Jurkat, Clone E6-1 (cell line): ENCODE measurements at places on chromosomes 7 and 10.

GRCh38 chr7:140517546-140518369 lies 38.5 kb upstream of the MKRN1 start:
- peak; percentile 66 for DNase-seq

DNA sequence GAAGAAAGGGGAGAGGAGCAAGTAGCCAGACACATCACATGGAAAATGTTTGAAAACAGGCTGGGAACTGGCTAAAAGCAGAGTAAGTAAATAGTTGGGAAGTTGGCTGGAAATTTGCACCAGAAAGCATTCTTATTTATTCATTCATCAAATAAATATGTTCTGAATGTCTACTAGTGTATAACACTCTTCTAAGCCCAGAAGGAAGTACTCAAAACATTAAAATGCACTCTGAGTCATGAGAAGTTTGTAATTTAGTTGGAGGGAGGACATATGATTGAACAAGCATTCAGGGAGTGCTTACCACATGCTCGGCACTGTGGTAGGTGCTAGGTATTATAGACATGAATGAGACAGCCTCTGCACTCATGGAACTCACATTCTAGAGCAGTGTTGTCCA lies 37.0 kb upstream of the CNNM1 start:
- DNase-seq, result no peak

- DNase-seq, result no peak
These were observed 30.5 kb upstream of the MCU start for GRCh38 chr10:72661431-72661830.

GRCh38 chr10:101646364-101646763 lies 48.6 kb downstream of the FBXW4 start:
- no peak for DNase-seq

- DNase-seq, result peak; percentile 62
These were observed 32.3 kb upstream of the PRKCQ start for GRCh38 chr10:6612371-6612770.

GRCh38 chr10:89047397-89047796 lies 56.8 kb downstream of the FAS start:
- no peak for DNase-seq

DNA sequence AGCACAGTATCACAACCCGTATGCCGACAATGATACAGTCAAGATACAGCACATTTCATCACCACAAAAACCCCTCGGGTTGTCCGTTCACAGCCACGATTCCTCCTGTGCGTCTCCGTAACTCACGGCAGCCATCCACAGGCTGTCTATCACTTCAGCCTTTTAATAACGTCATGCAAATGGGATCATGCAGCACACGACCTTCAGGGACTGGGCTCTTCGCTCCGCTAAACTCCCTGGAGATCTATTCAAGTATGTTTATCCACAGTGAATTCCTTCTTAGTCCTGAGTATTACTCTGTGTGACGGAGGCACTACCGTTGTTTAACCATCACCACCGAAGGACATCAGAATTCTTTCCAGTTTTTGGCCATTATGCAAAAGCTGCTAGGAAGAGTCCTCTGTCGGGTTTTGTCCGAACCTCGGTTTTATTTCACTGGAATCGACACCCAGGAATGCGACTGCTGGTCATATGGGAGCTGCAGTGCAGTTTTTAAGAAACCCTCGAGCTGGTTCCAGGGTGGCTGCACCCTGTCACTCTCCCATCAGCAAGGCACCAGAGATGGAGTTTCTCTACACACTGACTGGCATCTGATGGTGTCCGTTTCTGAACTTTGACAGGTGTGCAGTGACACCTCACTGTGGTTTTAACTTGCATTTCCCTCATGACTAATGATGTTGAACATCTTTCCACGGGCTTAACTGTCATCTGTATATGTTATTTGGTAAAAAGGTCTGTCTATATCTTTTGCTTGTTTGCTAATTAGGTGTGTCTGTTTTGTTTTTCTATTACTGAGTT lies 193.6 kb downstream of the MAD1L1 start:
- DNase-seq, result peak; percentile 57

DNA sequence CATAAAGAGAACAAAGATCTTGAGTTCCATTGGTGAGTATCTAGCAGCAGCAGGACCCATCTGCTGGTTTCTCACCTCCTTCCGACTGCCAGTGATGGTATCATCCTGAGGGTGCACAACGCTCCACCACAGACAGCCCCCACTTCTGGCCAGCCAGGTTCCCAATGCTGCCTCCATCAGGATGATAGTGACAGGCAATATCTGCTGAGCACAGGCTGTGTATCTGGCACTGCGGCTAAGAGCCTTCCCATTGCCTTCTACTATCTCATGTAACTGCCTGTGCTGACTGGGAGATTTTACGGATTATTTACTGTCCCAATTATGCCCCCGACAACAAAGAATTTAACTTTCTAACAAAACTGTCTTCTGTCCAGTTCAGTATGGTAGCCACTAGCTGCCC lies 352.4 kb upstream of the AOAH start:
- DNase-seq, result no peak

DNA sequence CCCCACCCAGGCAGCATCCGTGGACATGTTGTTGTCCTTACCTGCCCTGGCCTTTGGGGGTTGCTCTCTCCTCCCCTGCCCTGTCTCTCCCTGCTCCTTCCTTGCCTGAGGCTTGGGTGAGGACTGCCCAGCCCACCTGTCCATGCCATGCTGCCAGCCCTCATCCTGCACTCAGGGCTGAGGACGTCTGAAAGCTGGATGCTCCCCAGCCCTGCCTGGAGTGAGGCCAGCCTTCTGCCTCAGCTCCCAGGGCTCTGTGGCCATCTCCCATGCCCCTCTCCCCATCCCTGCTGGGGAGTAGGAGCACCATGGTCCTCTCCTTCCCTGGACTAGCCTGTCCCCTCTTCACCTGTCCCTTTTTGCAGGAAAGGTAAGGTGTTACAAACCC lies 68.4 kb downstream of the RAMP3 start:
- no peak for DNase-seq

DNA sequence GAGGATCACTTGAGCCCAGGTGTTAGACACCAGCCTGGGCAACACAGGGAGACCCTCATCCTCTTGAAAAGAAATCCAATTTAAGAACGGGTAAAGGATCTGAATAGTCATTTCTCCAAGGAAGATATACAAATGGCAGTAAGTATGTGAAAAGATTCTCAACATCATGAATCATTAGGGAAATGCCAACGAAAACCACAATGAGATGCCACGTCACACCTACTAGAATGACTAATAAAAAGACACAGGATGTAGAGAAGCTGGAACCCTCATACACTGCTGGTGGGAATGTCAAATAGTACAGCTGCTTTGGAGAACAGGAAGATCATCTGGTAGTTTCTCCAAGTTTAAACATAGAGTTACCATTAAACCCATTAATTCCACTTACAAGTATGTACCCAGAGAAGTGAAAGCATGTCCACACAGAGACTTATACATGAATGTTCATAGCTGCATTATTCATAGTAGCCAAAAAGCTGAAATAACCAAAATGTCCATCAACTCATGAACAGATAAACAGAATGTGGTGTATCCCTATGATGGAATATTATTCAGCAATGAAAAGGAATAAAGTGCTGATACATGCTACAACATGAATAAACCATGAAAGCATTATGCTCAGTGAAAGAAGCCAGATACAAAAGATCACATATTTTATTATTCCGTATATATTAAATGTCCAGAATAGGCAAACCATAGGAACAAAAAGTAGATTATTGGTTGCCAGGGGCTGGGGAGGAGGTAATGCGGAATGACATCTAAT lies 13.1 kb upstream of the ZMIZ2 start:
- no peak for DNase-seq

GRCh38 chr7:131212114-131212513 lies 115.6 kb upstream of the MKLN1 start:
- DNase-seq, result no peak

DNA sequence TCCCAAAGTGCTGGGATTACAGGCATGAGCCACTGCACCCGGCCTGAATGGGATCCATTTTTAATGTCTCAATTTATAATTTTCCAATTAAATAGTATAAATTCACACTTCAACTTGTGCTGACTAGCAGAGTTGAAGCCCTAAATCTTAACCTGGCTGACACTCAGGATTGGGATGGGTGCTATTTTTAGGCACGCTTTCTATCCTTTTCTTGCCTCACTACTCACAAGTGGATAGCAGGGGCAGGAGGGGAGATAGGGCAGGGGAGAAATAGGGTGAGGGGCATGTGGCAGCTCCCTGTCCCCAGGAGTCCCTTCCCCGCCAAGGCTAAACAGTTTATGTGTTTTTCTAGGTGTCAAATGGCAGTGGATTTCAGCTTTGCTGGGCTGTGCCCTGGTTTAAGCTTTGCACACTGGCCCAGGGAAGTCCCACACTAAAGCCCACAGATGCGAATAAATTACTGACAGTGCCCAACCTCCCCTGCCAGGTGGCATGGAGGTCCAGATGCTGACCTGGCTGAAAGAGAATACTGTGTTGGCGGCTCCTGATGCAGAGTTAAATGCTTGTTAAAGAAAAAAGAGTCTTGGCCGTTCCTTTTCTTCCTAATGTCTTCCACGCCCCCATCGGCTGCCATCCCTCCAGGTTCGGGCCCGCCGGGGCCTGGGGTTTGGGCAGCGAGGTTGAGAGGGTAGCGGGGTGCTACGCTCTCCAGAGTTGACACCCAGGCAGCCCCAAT lies 36.2 kb upstream of the EFCAB10 start:
- DNase-seq, result no peak

DNA sequence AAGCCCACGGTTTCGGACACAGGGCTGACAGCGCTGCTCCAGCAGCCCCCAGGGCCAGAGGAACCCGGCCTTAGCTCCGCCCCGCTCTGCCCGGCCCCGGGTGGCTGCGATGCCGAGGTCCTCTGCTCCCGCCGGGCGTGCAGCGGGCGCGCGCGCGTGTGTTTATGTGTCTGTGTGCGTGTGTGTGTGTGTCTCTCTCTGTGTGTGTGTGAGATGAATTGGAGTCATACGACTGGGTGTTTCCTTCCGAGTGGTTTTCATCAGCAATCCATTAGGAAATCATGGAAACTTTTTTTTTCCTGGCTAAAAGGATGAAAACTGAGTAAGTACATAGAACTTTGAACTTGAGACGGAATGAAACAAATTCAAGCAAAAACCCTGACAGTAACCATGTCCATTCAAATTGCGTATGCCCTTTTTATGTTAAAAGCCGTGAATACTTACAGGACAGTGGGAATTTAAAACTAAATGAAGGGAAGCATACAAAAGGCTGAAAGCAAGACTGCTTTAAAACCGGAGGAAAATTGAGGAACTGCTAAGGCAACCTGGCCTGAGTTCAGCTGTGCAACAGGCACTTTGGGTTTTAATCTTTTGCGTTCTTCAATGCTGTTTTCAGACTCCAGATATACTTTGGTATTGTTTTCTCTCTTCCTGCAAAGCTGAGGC lies at the start of gene CPED1:
CPED1 (plus strand) TSS at position 121 of the 666 bp plus-strand sequence. CDS start 911 bp downstream, outside the sequence.
- DNase-seq, result no peak

DNA sequence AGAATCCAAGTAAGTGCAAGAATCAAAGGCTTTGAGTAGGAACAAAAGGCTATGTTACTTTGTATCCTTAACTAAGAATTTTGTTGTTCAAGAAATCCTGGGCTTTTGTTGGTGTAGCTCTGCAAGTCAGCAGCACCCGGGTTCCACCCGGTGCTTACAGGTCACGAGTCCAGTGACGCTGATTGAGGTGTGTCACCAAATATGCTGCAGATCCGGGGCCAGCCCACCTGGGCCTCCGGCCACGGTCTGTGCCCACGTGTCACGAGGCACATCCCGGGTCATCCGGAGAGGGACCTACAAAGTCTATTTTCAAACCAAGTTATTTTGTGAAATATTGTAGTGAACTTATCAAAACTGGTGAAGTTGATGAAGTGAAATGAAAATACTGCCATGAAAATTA lies 103.1 kb downstream of the MGMT start:
- DNase-seq, result no peak

DNA sequence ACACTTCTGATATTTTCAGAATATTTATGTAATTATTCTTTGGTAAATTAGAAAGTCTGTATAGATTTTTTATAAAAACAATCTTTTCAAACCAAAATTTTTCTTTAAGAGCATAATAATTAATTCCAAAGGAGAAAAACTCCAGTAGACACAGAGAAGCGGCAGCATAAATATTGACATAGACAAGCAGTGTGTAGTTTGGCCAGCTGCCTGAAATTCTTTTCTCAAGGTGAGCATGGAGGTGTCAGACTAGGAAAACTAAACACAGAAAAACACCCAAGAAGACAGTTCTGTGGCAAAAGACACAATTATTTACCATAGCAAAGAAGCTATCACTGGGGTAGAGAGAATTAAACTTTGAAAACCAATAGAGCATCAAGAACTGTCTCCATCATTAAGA lies 82.4 kb downstream of the KLF6 start:
- DNase-seq, result no peak

GRCh38 chr10:29811751-29812427 lies 177.1 kb upstream of the SVIL start:
- peak; percentile 74 for DNase-seq

- DNase-seq, result no peak
These were observed 103.2 kb downstream of the IPMK start for GRCh38 chr10:58164517-58164916.

DNA sequence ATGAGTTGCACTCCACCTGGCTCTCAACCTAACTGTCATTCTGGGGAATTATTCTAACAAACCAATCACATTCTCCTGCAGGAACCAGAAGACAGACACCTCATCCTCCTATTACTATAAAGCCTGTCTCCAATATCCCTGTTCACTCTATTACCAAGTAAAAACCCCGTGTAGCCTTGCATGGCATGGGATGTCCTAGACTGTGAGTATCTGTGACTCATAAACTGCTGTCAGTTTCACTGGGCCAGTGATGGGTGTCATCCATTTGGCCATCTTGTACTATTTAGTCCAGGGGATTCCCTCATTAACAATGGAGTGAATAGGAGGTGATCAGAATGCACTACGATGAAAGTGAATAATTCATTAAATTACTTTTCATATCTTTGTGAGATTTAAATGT lies 608.7 kb downstream of the DNAJB9 start:
- no peak for DNase-seq

- DNase-seq, result no peak
These were observed 33.0 kb downstream of the OR6V1 start for GRCh38 chr7:143085109-143085508.

- DNase-seq, result no peak
These were observed 9.1 kb downstream of the PRPS1L1 start for GRCh38 chr7:18018296-18019215.

GRCh38 chr7:102464577-102465280 lies at the start of the genes ALKBH4 and LRWD1:
Gene ALKBH4, minus strand, starts transcription at chr7:102464863. Its CDS starts 27 bp downstream, at chr7:102464836.
Gene LRWD1, plus strand, starts transcription at chr7:102464984. Its CDS starts 97 bp downstream, at chr7:102465081.
- DNase-seq, result peak; percentile 82
